ENCODE measurements at places on chromosomes 12 and 14.
A peak's percentile ranks its signal among the peaks of the same experiment; 100 is the strongest.

DNA sequence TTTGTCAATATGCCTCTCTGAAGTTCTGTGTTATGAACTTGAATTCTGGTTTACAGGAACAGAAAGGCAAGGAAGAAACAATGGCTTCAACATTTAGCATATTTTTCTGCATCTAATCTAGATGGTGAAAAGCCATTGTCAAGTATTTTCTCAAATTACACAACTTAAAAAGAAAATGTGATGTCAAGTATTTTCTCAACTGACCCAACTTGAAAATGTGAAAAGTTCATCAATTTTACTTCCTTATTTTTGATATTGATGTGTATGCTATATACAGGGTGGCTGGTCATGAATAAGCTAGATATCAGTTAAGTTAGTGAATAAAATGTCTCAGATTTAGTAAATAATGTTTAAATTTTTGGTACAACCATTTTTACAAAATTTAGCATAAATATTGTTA lies 196.7 kb downstream of the ALX1 start:
- no peak for DNase-seq

DNA sequence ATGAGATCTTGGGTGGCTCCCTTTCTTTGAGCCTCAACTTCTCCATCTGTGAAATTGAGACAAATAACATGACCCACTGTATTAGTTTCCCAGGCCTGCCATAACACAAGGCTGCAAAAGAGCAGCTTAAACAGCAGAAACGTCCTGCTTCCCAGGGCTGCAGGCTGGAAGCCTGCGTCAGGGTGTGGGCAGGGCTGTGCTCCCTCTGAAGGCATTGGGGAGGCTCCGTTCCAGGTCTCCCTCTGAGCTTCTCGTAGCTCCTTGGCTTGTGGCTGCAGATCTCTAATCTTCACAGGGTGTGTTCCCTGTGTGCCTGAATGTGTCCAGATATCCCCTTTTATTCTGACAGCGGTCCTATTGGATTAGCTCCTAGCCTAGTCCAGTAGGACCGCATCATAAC lies 147.1 kb downstream of the VRK1 start:
- DNase-seq: no peak

- no peak for DNase-seq
Observed at GRCh38 chr14:86640288-86640687, 1110.3 kb downstream of the FLRT2 start.

DNA sequence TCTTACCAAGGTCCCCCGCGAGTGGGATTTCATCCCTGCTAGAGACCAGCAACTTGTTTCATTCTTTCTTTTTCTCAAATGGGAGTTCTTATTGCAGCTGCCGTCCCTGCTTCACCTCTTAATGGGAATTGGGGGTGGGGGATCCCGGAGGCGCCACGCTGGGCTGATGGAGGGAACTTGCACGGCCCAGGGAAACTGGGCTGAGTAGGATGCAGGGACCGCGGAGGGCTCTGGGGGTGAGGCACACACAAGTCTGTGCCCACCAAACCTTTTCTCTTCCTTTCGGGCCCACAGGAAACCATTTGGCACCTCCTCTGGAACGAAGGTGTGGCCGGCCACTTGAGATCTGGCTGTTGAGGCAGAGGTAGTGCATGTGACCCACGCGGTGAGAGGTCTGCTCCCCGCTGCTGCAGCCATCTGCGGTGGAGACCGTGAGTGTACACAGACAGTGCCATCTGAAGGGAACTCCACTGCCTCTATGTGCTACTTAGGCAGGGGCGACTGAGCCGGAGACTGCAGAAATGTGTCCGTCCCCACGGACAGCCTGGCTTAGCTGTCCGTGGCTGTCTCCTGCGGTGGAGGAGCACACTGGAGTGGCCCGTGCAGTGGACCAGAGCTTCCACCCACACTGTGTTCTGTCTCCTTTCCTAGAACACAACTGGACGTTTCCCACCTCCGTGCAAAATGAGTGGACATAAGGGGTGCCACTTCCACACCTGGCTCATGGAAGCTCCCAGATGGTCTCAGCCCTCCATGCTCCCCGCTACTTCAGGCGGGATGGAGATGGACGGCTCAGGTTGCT lies 42.1 kb upstream of the TESC start:
- DNase-seq: no peak

GRCh38 chr12:87818441-87818840 lies 210.8 kb downstream of the C12orf50 start:
- DNase-seq: no peak

DNA sequence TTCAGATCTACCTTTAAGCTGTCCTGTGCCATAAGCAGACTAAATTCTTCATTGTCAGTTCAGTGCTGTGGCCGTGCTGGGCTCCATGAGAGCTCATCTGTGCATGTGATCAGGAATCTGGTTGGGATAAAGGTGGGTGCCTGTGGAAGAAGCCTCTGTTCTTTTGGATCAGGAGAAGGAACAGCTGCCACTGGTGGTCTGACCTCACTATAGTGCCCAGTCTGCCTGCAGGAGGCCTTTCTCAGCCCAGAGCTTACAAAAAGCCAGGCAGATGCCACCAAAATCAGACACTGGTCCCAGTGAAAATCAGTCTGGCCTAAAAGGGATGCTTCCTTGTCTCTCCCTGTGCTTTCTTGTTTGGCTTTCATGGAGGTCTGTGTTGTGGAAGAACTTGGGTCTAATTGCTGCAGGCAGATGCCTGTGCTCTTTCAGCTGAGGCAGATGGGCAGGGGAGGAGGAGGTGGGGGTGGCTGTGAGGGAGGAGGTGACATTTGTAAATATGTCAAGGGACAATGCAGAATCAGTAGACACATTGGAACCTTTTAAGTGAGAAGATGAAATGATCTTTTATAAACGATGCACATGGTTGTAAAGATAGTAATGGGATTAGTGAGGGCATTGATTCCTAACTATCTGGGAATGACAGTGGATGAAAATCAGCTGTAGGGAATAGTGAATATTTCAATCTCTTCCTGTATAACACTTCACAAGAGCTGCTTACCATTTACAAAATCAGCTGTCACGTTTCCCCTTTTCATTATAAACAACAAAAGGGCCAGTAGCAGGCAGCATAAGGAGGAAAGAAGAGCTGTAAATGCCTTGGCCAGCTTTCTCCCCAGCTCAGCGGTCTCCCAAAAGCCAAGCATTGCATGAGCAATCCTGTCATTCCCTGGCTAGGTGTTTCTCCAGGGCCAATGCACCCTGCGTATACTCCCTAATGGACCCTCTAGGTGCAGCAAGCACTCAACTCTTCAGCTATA lies 44.6 kb downstream of the CACNA2D4 start:
- DNase-seq: no peak

DNA sequence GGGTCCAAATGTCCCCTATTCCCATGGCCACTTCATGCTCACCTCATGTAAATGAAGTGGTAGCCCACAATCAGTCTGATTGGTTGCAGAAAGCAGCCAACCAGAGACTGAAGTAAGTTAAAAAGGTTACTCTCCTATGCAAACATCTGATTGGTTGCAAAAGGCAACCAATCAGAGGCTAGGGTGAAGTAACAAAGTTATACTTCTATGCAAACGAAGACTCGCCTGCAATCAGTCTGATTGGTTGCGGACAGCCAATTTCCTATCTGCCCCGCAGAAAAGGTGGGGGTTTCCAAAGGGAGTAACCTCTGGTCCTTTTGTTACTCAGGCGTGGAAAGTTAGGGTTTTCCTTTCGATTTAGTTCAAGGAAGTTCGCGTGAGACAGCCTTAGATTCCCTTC lies 208.1 kb upstream of the NEDD1 start:
- DNase-seq: no peak

DNA sequence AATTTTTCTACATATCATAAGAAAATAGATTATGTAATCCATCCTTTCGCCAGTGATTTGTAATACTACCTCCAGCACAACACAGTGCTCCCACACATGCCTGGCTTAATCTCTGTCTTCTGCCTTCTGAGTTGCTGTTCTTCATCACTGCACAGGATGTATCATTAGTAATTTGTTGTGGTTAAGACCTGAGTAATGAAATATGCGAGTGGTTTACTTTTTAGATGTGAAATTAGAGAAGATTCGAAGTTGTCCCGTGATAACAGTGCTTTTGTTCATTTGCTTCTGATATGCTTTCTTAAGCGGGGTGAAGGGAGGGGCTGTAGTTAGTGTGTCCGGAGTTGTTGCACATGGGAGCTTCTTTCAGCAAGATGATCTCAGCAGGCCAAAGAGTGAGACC lies 18.1 kb downstream of the KRT85 start:
- DNase-seq: no peak

DNA sequence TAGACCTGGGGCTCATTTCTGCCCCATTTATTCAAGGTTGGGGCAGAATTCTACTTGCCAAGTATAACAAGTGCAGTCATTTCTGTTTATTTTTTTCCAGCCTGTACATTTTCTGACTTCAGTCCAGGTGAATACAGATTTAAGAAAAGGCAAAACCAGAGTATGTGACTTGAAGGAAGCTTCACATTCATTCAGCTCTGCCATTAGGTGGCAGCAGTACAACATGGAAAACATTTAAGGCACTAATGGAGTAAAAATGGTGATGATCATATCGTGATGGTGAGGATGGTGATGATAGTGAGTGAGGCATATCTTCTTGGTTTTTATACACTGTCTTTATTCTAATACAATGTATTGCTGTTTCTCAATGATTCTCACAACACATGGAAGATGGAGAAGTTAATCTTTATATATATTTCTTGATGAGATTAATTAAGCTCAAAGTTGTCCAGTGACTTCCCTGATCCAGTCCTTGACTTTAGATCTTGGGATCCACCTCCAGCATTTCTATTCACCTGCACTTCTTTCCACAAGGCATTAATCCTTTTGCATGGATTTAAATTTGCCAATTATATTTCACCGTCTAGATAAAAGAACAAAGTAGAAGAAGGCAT lies 176.7 kb upstream of the SEL1L start:
- peak; percentile 33 for DNase-seq

DNA sequence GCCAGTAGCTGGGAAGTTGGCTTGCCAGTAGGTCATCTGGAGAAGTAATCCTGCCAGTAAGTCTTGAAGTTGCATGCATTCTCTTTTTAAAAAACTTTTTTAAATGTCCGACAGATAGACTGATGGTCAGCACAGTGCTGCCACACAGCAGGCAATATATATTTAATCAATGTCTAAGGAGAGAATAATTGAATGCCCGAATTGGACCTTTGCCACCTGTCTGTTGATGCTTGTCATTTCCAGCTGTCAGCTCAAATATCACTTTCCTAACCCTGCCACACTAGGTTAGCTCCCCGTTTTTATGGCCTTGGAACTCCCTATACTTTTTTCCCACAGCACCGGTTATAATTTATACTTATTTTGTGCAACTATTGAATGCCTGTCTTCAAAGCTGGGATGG lies 2.1 kb upstream of the SLC15A4 start:
- DNase-seq: no peak

- no peak for DNase-seq
Observed at GRCh38 chr12:88255847-88256246, 113.7 kb downstream of the TMTC3 start.

GRCh38 chr12:84079626-84080025 lies 833.0 kb downstream of the SLC6A15 start:
- DNase-seq: no peak

- no peak for DNase-seq
Observed at GRCh38 chr12:21891751-21892217, 49.4 kb downstream of the ABCC9 start.

GRCh38 chr12:32025906-32026305 lies 66.7 kb downstream of the RESF1 start:
- peak; percentile 52 for DNase-seq

GRCh38 chr14:76580967-76581366 lies 180.3 kb upstream of the VASH1 start:
- DNase-seq: no peak

DNA sequence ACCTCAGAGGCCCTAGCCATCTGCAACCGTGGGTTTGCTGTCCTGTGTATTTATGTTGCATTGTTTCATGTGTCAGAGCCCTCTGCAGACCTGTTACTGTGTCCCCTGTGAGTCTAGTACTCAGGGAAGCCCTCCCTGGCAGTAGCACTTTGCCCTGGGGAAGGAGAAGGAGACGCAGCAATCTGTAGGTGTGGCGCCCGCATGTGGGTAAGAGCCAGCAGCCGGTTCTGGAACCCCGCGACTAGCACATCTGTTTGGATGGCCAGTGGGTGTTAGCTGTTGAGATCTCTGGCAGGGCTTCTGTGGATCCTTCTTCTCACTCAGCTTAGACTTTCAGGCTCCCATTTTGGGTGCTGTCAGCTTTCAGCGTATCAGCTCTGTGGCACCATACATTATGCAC lies 57.0 kb downstream of the TECPR2 start:
- DNase-seq: no peak

- no peak for DNase-seq
Observed at GRCh38 chr12:94481734-94482133, 22.1 kb upstream of the CEP83 start.

DNA sequence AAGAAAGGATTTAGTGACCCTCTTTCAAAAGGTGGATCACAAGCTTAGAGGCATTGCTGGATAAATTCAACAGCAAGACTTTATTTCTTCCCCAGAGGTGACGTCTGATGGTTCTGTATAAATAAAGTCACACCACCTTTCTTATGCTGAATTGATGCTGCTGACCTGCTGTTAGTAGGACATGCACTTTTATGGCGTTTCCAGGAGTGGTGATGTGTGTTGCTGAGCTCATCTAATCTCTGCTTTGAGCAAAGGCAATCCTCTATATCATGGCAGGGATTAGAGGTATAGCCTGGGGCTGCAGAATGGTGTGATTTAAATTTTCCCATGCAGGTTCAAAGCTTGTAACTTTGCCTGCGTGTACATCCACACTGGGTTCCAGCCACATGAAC lies 94.9 kb downstream of the ETV6 start:
- no peak for DNase-seq

Measured in activated CD4-positive, alpha-beta T cell treated with anti-CD3 and anti-CD28 coated beads, Interleukin-2, Interleukin-4, amounts not matched to agents 100 ng/mL and 50 ng/mL, durations not matched to agents 16 hours and 8 hours (primary cell).